ENCODE measurements at places on chromosomes 1 and 21.
A peak's percentile ranks its signal among the peaks of the same experiment; 100 is the strongest.

- no peak for DNase-seq
Observed at GRCh38 chr1:26293911-26294463, 12.4 kb downstream of the UBXN11 start.

- DNase-seq: no peak
Observed at GRCh38 chr1:6961905-6962477, 176.7 kb downstream of the CAMTA1 start.

- DNase-seq: peak; percentile 88
Observed at GRCh38 chr1:214552174-214552608, 789 bp upstream of the PTPN14 start.

DNA sequence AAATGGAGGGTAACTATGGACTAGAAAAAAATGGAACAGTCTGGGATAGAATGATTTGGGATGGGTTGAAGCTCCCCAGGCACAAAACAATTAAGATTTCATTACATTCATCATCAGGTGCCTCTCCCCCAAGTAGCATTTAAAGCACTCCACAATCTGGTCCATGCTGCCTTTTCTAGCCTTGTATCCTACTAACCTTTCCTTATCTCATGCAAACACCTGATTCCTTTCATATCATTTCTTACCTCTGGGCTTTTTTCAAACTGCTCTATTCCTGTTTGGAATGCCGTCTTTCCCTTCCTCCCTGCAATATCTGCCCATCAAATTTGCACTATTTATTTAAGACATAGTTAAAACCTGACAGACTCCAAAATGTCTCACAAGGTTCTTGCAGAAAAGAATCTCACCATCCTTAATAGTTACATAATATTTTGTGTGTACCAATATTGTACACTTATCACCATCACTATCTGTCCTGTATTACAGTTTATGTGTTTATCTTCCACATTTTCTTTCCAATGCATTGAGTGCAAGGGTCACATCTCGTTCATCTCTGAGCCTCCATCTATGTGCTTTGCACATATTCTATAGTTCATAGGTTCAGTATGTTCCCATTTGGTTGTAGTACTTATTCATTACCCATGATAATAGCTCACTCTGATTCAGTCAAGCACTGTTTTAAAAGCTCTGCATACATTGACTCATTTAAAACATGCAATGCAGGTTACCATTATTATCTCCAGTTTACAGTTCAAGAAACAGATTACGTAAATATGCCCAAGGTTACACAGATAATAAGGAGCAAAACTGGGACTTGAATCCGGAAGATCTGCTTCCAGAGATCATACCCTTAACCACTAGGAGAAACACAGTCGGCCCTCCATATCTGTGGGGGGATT lies 16.1 kb upstream of the SHCBP1L start:
- peak; percentile 24 for DNase-seq

- no peak for DNase-seq
Observed at GRCh38 chr1:44536357-44537209, 131.5 kb downstream of the RNF220 start.

DNA sequence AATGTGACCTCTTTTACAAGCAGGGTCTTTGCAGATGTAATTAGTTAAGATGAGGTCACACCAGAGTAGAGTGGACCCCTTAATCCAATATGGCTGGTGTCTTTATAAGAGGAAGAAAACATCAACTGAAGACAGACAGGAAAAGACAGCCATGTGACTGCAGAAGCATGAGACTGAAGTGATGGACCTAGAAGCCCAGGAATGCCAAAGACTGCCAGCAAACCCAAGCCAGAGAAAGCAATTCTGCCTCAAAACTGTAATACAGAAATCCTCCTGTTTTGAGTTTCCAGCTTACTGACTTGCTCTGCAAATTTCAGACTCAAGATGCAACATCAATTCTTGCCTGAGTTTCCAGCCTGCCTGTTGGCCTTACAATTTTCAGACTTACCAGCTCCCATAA lies 17.3 kb downstream of the ENAH start:
- DNase-seq: peak; percentile 55

GRCh38 chr1:212637902-212638301 lies 29.3 kb downstream of the ATF3 start:
- DNase-seq: no peak

- DNase-seq: no peak
Observed at GRCh38 chr21:17742181-17742580, 77.0 kb downstream of the C21orf91 start.

DNA sequence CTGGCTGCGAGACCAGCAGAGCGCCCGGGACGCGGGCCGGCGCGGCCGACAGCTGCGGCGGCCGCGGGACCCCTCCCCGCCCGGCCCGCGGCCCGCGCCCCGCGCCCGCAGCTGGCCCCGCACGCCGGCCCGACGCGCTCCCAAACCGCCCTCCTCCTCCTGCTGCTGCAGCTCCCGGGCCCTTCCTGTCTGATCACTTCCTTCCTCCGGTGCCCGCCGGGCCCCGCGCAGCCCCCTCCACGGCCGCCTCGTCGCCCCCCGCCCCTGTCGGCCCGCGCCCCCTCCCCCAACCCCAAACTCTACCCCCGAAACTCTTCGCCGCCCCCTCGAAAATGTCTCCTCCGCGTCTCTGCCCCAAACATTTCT lies 594 bp downstream of the LUZP1 start:
- DNase-seq: no peak

DNA sequence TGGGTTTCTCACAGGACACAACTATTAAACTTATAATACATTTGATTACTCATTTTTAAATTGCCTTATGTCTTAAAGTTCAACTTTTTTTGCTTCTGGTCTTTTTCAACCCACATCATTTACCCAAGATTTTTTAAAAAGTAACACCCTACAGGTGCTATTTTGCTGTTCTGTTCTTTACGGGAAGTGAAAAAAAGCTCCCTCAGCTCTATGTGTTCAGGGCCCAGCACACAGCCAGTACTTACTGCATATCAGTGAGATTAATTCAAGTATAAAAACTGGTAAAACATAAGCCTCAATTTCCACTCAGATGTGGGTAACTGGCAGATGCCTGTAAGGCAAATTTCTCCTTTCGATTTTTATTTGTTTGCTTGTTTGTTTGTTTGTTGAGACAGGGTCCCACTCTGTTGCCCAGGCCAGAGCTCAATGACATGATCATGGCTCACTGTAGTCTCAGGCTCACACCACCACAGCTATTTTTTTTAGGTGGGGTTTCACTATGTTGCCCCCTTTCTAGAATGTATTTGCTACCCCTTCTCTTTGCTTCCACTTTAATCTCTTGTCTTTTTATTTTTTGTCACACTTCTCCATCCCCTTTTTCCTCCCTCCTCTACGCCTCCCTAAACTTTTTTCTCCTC lies 20.3 kb downstream of the RNASEL start:
- DNase-seq: no peak

DNA sequence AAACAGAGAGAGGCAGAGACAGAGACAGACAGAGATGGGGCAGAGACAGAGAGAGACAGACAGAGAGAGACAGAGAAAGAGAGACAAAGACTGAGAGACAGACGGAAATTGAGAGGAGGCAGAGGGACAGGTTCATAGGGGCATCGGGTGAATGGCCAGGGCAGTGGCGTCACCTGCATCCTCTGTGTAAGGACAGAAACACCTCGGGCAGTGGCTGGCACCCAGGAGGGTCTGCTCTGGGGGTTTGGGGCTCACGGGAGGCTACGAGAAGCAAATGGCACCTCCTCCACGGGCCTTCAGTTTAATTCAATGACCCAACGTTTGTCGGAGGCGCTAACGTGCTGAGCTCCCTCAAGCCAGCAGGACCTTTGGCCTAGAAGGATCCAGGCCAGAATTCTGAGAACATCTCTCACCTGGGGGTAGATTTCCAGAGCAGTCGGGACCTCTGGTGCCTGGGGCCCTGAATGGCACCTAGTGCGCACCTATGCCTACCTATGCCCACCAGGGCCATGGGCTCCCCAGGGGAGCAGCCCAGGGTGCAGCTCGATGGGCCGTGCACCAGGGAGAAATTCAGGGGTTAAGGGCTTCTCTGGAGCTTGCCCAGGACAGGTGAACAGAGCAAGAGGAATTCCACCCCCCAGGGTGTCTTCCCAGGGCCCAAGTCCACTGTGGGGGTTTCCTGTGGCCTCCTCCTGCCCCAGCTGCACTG lies 20.6 kb upstream of the PTTG1IP start:
- no peak for DNase-seq

GRCh38 chr1:108808438-108808837 lies 48.5 kb downstream of the AKNAD1 start:
- DNase-seq: no peak

GRCh38 chr21:45990049-45990711 lies 8.6 kb downstream of the COL6A1 start:
- no peak for DNase-seq

GRCh38 chr1:17763417-17763816 lies 8.3 kb downstream of the ACTL8 start:
- DNase-seq: no peak

DNA sequence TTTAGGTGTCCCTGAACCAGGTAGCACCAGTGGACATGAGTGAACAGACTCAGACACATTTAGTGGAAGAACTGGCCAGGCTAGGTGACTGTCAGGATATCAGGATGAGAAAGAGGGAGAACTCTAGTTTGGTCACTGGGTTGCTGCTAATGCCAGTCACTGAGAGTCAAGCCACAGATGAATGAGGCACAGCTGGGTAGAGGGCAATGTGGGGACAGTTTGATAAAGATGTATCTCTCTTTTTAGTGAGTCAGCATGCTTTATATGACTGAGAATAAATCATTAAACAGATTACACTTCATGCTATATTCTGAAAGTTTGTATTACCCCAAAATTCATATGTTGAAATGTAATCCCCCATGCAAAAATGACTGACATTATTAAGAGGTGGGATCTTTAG lies 87.1 kb downstream of the SELENOF start:
- no peak for DNase-seq

- peak; percentile 37 for DNase-seq
Observed at GRCh38 chr1:7379441-7379971, 391.6 kb upstream of the VAMP3 start.

GRCh38 chr1:106680216-106680615 lies 376.3 kb upstream of the PRMT6 start:
- DNase-seq: no peak

- DNase-seq: no peak
Observed at GRCh38 chr1:166882893-166883292, 6.8 kb upstream of the TADA1 start.

- DNase-seq: no peak
Observed at GRCh38 chr1:50982611-50983010, 12.6 kb downstream of the CDKN2C start.

DNA sequence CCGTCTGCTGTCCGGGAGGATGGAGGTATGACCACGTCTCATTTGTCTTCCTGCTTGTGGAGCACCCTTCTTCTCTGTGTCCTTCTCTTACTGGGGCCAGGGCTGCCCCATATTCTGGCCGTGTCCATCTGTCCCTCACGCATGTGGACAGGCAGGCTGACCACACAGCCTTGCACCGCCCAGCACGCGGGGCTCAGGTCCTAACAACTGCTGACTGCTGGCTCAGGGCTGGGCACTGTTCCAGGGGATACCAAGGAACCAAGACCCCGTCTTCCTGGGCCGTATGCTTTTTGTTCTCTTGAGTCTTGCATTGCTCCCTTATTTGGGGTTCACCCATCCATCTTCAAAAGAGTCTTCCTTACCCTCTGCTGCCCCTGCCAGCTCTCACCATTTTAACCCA lies 17.5 kb upstream of the SPSB1 start:
- no peak for DNase-seq

- DNase-seq: peak; percentile 55
Observed at GRCh38 chr21:41247561-41248545, 68.7 kb upstream of the FAM3B start.

GRCh38 chr1:12249181-12249580 lies 19.4 kb downstream of the VPS13D start:
- DNase-seq: no peak

DNA sequence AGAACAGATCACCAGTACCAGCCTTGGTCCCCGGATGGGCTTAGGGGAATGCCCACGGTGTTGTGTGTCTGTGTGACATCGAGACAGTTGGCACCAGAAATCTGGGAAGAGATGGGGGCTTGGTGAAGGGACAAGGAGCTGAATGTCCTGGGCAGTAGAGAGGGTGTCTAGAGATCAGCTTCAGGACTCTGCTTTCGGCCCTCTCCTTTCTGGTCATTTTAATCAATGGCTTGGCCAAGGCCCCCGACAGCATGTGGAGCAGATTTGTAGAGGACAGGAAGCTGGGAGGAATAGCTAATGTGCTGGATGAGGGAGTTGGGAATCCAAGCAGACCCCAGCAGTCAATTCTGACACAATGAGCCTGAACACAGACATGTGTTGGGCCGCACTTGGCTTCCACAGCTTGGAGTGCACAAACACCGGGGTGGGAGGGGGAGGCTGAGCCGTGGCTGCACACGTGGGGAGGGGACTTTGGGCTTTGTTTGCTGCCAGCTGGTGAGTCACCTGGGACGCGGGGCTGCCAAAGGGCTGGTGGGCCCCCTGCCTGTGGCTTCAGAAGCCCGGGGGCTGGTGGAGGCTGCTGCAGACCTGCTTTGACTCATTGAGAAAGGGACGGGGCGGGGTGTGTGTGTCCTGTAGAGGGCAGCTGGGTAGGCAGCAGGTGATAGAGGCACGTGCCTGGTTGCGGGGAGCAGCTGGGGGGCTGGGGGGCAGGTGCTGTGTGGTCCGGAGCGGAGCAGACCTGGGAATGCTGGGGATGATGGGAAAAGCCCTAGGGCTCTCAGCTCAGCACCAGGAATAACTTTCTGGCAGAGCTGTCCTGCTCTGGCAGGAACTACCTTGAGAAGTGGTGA lies 20.9 kb downstream of the SLC1A7 start:
- peak; percentile 27 for DNase-seq

DNA sequence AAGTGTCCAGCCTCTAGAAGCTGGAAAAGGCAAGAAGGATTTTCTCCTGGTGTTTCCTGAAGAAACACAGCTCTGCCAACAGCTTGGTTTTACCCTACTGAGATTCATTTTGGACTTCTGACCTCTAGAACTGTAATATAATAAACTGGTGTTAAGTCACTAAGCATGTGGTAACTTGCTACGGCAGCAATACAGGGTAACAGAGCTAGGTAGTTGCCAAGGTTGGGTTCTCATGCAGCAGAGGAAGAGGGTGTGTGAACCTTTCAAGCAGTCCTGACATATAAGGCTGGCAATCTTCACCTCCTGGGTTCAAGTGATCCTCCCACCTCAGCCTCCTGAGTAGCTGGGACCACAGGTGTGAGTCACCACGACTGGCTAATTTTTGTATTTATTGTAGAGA lies 36.0 kb downstream of the GNG4 start:
- DNase-seq: no peak

- DNase-seq: no peak
Observed at GRCh38 chr1:245365095-245366020, 210.6 kb downstream of the KIF26B start.
